GM12864 (cell line): ENCODE measurements at places on chromosomes 4 and X.

DNA sequence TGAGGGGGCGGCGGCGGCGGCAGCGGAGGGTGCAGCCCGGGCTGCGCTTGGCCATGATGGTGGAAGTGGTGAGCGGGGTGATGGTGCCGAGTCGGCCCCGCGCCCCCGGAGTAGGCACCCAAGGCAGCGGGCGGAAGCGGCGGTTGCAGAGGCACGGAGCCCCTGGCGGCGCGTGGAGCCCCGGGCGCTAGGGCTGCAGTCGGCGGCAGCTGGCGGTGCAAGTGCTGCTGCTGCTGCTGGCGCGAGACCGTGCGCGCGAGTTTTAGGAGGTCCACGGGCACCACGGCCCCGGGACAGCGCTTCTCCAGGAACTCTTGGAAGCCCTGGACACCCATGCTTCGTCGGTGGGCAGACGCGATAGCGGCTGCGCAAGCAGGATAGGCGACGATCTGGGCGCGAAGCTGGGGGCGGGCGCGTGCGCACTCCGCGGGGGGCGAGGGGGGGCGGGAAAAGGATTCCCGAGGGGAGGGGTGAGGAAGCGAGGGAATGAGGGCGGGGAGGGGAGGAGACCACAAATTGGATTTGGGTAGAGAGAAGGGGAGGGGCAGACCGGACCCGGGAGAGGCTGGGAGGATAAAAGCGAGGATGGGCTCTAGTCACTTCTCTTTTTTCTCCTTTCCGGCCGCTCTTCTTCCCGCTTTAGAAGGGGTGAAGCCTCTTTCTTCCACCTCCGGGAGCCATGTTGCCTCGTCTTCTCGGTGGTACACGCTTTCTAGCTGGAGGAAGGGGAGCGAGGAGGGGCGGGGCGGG, at the start of gene FAM120C:
Gene FAM120C, minus strand, starts transcription at position 391 of the 750 bp plus-strand sequence. Its CDS starts 56 bp downstream, at position 335.
- DNase-seq: peak; percentile 24

DNA sequence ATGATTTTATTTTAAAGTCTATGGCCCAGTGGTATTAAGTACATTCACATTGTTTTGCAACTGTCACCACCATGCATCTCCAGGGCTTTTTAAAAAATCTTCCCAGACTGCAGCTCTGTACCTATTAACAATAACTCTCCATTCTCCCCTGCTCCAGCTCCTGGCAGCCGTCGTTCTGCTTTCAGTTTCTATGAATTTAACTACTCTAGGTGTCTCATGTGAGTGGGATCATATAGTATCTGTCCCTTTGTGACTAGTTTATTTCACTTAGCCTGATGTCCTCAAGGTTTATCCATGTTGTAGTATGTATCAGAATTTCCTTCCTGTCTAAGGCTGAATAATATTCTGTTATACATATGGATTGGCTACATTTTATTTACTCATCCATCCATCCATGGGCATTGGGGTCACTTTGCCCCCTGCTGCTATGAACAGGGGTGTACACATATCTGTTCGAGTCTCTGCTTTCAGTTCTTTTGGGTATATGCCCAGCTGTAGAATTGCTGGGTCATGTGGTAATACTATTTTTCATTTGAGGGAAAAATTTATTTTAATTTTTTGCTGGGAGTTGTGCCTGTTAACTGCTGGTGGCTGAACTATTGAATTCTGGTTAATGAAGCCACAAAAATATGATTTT, 131.3 kb downstream of the ARHGAP10 start:
- DNase-seq: no peak

DNA sequence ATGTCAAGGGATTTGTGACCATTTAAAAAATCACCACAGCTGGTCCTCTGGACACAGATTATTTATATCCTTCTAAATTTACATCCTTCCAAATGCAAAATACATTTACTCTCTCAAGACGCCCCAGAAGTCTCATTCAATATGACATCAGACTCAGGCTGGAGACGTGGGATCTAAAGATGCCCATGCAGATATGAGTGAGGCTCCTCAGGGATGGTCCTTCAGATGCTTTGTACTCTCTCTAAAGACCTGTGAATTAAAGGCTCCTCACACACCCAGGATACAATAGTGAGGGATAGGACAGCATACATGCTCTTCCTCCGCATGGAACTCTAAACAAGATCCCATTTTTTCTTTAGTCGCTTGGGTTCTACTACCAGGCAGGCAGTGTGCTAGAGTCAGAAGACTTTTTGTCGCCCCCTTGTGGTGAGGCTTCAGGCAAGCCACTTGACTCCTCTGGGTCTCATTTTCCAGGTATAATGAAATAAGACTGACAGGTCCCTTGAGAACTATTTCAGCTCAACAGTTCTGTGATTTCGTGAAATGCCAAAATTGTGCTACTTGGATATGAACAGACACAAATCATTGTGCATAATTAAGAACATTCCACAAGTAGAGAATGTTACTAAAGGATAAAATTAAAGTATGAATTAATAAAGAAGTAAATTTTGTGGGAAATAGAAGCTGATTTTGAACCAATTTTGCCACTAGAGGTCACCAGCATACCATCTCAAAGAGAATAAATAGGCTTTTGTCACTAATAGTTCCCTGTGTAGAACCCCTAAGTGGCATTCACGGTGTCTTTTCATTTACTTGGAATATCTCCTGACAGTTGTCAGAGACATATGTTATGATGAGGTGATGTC, 13.7 kb upstream of the SCOC start:
- DNase-seq: peak; percentile 51

DNA sequence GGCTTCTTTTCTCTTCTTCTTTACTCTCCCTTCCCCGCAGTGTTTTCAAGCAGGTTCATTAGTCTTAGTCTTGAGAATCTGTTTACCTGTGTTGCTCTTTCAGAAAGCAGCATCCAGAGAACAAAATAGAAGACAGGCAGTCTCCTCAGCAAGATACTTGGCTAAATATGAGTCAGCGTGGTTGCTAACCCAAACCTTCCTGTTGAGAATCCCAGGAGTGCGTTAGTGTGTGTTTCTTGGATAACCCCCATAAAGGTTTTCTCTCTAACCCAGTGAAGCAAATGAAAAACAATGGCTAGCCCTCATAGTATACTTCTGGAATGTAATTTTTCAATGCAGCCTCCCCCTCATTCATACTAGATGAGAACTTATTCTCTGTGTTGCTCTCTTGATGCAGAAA, 41.1 kb downstream of the BMPR1B start:
- DNase-seq: no peak

- no peak for DNase-seq
Measured at GRCh38 chrX:39459952-39460351, 637.8 kb downstream of the BCOR start.

- DNase-seq: no peak
Measured at GRCh38 chrX:65772842-65773241, 105.4 kb downstream of the MSN start.

DNA sequence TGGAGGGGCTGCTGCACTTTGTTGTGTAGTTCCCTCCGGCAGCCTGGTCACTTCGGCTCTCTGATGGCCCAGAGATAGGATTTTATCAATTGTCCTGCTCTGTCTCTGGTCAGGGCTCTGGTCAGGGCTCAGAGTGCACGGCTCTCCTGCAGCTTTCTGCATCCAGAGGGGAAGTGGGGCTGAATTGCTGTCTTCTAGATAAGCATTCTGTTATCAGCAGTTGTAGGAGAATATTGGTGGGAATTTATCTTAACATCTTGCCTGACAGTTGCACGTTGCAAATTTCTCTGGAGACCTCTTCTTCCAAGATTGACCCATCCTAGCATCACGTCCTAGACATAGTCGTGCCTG, 62.8 kb downstream of the FAM193A start:
- no peak for DNase-seq

- DNase-seq: no peak
Measured at GRCh38 chr4:182126096-182126495, 117.1 kb upstream of the TENM3 start.

- DNase-seq: no peak
Measured at GRCh38 chrX:6460893-6461490, 73.9 kb downstream of the VCX3A start.

GRCh38 chr4:11710453-11711093, 281.9 kb upstream of the HS3ST1 start:
- DNase-seq: no peak

GRCh38 chr4:123530357-123530756, 133.8 kb downstream of the SPRY1 start:
- DNase-seq: no peak

DNA sequence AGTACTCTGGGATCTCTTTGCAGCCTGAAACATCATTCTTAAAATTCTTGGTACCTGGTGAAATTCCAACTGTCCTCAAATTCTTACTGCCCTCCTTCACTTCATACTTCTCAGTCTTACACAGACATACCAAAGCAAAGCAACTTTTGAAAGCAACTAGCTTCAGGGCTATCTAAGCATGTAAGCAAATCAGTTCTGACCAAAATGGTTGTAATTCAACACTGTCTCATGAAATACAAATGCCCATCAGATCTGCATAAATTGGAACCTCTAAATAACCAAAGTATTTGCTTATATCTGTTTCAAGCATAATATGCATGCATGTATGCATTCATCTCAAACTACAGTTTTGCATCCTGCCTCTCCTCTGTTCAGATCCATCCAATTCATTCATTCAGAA, 308.1 kb upstream of the PPARGC1A start:
- DNase-seq: no peak

GRCh38 chr4:108662629-108663028, 12.2 kb downstream of the OSTC start:
- DNase-seq: no peak

DNA sequence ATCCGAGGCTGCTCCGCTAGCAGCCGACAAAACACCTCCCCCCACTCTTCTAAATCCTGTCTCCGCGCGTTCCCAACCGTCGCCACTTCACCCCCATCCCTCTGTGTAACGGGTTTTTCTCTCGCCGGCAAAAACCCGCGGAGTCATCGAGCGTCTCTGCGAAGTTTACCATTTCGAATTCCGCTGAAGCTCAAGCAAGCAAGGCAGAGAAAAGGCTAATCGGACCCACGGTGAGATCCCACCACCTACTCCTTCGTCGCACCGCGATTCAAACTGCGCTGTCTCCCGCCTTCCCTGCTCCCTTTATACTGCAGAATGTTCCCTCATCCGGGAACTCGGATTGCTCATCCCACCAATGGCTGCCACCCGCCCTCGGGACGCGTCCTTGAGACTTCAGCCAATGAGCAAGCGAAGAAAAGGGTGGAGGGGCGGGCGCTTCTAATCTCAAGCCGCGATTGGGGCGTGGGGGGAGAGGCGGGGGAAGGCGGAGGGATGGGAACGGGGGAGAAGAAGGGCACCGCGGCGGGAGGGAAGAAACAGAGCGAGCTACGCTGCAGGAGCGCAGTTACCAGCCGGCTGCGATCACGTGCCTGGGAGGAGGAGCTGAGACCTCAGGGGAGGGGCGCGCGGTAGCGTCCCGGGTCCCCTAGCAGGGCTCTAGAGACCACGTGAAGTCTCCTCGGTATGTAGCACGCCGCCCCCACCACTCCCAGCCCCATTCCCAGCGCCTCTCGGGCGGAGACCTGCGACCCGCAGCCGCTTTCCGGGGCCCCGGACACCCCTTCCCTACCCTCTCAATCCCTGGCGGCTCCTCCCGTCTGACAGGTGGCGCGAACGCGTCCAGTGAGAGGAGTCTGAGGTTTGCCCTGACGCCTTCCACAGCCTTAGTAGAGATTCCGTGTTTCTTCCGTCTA, at the start of gene H2AZ1:
Gene H2AZ1, minus strand, starts transcription at position 277 of the 914 bp plus-strand sequence. Its CDS starts 105 bp downstream, at position 172.
- peak; percentile 94 for DNase-seq

DNA sequence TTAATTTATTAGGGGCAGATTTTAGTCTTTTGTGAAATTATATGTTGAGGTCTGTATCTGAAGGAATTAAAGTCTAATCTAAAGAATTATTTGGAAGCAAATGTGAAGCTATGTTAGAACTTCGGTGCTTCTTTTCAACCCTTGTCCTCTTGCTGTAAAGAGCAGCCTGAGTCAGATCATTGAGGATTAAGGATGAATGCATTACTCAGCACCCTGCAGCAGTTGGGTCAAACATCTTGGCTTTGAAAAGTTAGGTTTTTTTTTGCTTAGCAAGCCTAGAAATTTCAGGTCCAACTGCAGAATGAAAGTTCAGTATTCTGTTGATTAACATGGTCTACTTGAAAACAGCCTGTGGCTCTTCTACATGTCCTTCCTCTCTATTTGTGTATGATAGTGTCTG, 57.6 kb downstream of the SLC4A4 start:
- DNase-seq: no peak

DNA sequence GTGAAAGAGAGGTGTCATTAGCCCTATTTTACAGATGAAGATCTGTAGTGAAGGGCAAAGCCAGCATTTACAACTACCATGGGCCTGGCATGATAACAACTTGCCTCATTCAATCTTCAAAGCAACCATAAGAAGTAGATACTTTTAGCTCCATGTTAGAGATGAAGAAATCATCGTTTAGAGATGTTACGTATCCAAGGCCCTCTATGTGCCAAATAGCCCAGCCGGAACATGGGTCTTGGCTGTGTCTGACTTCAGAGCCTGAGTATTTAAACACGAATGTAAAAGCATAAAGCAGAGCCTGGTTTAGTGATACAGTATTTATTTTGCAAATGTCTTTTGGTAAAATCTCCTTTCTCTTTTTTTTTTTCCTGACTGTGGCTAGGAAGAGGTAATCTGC, 197.1 kb downstream of the RASL11B start:
- no peak for DNase-seq

DNA sequence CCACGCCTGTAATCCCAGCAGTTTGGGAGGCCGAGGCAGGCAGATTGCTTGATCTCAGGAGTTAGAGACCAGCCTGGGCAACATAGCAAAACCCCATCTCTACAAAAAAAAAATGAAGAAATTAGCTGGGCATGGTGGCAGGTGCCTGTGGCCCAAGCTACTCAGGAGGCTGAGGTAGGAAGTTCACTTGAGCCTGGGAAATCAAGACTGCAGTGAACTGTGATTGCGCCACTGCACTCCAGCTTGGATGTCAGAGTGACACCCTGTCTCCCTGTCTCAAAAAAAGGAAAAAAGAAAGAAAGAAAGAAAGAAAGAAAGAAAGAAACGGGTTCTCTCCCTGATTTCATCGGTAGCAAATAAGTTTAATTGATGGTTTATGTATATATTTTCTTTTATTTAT, 64.6 kb upstream of the ESX1 start:
- no peak for DNase-seq

DNA sequence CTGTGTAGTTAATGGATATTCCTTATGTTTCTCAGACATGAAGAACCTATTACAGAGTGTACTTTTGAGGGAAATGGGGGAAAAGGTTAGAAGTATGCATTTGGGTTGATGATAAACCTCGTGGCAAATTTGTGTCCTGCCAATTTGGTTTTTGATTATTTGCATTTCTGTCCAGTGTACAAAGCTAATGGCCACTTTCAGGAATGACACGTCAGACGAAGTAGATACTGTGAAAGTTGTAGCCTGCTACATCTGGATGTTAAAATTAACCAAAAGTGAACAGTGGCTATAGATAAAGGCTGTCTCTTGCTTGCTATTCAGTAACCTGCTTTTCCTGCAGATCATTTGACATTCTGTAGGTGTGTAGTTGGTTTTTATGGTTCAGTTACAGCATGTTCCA, 1.0 kb downstream of the PRDX4 start:
- peak; percentile 15 for DNase-seq

DNA sequence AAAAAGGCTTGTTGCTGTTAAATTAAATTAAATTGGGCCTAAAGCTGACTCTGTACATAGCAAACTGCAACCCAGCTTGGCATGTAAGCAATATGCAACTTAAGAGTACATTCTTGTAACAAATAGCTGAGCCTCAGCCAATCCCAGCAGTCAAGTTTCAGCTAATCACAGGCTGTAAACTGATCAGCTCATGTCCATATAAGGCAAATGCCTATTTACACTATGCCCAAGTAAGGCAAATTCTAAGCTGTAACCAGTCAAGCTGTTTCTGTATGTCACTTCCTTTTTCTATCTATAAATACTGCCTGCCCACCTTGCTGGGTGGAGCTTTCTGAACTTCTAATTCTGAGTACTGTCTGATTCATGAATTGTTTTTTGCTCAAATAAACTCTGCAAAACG, 429.1 kb upstream of the FTHL17 start:
- no peak for DNase-seq
